Breast epithelium (tissue), 4 donors: ENCODE measurements at places on chromosomes 12 and 14. TPM values are rescaled to one million over a fixed set of nuclear protein-coding genes. Genes with fewer than 3 reads are reported as not detected.

PRICKLE1 gene
- 9.2 TPM for total RNA-seq

PEBP1 gene
- 507 TPM for total RNA-seq

DNAI7 gene
- total RNA-seq: 1.1 TPM

RCOR1 gene
- 15.7 TPM for total RNA-seq

NGDN gene
- 39.8 TPM for total RNA-seq

CDKL1 gene
- total RNA-seq: 23.4 TPM

ZDHHC22 gene
- total RNA-seq: not detected

PXMP2 gene
- total RNA-seq: 31.8 TPM

NXPH4 gene
- not detected for total RNA-seq

TESPA1 gene
- total RNA-seq: 6.2 TPM

DNA sequence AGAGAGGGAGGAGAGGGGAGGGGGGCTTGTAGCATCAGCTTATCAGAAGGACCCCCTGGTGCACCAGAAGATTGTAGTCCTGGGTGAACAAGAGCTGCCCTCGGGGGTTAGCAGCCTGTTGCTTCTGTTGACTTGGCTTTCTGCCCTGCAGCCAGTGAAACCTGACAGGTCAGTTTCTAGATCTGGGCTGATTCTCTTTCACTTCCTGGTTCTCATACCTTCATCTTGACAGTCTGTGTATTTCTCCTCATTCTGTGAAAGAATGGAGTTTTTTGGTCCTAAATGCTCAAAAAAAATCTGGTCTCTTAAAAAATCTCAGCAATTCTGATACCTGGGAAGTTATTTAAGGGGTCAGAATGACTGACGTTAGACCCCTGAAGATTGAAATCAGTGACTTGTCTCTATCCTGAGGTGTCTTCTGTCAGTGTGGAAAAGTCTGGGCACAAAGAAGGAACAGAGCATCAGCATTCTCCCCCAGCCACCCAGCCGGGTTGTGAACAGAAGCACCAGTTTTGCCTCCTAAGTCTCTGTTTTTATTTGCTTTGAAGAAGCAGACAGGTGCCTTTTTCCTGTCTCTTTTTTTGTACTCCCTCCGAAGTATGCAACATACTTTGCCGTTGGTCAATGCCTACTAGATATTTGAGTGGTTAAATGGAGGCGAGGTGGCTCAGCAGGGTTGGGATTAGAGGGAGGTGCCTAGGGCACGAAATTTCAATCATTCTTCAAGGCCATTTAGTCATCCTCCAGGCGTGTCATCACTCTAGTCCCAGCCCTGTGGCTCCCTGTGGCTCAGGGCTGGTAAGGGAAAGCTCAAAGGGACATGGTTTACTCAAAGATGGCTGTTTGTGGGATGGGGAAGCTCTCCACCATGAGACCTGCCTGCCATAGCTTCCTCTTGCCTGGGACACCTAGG lies 24.0 kb downstream of the TTC9 start:
- DNase-seq: peak; percentile 89

DNA sequence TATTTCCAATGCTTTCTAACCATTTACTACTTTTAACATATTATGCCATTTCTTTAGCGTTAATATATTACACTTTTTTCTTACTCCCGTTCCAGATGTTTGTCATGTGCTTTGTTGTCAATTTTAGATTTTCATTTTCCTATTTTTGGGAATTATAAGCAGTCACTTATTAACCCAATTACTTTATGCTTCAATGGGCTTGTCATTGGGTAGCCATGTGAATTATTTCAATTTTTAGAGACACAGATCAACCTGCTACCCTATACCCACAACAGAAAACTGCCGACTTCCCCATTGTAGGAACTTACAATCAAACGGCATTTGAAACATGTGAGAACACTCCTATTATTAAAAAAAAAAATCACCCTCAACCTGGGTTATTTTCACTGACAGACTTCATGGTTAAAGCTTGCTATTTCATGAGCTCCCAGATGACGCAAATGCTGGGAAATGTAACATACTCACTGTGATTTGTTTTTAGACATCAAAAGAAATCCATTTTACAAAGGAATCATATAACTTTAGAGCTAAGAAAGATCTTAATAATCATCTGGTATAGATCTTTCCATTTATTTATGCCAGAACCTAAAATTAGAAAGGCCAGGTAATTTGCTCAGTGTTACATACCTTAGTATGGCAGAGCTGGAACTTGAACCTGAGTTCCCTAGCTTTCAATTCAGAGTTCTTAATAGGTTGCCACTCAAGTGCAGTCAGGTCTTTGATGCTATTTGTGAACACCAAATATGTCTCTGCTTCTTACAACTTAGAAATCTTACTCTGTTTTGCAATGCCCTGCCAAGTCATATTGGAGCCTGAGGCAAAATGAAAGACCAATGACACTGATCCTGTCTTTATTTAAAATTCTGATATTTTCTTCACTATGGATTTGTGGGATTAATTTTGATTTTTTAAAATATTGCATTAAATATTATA lies 340.4 kb downstream of the RAD51B start:
- no peak for DNase-seq

DNA sequence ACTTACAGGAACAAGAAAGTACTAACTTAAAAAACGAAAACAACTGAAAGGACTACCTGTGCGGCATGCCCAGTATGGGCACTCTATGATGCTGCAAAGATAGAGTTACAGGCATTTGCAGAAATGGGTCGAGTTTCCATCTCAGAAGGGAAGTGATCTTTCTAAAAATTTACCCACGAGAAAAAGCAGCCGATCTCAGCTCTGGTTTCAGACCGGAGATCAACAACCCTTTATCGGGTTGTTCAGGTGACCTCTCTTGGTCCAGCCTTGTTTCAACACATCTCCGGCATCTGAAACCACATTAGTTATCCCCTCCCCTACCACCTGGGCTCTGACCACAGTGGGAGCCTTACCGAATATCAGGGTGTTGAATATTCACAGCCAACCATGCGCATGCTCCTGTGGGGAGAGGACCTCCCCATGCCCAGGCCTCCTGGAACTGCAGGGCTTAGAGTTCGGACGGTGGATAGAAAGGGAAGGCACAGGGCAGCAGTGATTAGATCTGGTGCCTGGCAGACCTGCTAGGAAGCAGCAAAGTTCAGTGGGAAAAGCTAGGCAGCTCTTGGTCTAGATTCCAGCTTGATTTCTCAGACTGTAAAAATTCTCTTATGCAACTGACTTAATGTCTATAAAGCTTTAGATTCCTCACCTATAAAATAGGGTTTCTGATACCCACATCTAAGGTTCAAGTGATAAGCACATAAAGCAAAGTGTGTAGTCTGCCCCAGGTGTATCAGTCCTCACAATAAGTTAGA lies 906.0 kb downstream of the VRK1 start:
- no peak for DNase-seq

- no peak for DNase-seq
Measured at GRCh38 chr12:107660861-107661415, 24.7 kb upstream of the PWP1 start.

DNA sequence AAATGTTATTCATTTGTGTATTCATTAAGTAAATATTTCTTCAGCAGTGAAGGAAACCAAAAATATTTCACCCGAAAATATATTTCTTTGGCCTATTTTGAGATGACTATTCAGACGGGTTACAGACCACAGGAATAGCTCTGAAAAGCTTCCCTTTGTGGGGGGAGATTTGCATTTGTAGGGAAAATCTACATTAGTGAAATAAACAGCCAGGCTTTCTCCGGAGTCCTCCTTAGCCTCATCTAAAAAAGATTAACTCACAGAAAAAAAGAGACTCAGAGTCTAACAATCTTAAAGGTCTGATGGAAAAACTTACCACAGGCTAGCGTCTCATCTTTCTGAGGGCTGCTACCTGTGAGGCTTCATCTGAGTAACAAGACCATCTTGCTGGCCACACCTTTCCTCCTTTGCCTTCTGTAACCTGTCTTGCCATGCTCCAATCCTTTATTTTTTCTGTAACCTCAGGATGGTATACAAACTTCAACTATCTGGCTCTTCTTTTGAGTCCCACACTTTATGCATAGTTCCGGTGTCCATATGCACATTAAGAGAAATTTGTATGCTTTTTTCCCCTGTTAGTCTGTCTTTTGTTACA lies 100.7 kb downstream of the CNTN1 start:
- DNase-seq: no peak

- DNase-seq: no peak
Measured at GRCh38 chr14:85416771-85417170, 113.2 kb upstream of the FLRT2 start.

- no peak for DNase-seq
Measured at GRCh38 chr14:68020999-68021663, 201.6 kb downstream of the RAD51B start.

- no peak for DNase-seq
Measured at GRCh38 chr14:23415821-23416778, 8.0 kb upstream of the MYH6 start.

DNA sequence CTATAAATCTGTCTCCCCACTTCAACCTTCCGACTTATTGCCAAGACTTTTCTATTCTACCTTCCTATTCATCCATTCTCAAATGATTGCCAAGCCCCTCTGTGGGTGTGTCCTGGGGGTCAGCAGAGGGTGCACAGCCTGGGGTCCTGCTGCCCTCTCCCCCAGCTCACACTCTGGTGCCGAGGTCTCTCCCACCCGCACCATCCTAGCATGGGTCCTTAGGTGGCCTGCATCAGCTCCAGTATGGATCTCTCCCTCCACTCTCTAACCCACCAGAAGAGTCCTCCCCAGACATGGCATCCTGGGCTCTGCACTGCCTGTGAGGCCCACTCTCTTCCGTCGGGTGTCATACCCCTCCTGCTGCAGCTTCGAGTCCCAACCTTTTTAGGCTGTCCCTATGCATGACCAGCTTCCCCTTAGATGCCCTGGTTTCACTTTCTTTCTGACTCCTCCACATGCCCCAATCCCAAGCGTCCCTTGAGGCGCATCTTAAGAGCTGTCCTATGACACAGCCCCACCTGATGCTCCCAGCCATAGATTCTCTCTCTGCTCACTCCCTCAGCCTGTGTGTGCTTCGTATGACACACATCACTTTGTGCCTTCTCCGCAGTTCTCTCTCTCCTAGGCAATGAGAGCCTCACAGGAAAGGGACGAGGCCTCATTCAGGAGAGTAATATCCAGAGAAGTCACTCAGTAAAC lies 43.9 kb downstream of the GIT2 start:
- DNase-seq: no peak

GRCh38 chr12:65325183-65325582 lies 46.7 kb downstream of the MSRB3 start:
- no peak for DNase-seq

- no peak for DNase-seq
Measured at GRCh38 chr12:83641789-83642188, 955.1 kb downstream of the TMTC2 start.

DNA sequence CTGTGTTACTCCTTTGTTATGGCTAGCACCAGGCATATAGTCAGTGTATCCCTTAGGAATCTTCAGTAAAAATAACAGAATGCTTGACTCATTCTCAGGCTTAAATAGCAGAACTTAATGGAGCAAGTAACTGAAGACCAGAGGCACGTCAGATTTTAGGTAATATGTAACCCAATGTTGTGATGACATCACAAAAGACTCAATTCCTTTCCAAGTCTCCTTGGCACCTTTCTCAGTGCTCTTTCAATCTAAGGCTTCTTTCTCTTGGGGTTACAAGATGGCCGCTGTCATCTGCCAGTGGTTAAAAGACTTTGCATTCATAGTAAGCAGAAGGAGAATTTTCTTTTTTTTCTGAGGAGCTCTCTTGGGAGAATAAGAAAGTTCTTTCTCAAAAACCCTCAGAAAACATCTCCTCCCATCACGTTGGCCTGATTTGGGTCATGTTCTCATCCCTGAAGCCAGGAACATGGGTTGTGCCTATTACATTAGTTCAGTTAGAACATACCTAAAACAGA lies 33.4 kb upstream of the DCN start:
- DNase-seq: no peak
